ENCODE measurements at places on chromosomes 16 and 17. TPM values are rescaled to one million over a fixed set of nuclear protein-coding genes. Genes with fewer than 3 reads are reported as not detected.

DNA sequence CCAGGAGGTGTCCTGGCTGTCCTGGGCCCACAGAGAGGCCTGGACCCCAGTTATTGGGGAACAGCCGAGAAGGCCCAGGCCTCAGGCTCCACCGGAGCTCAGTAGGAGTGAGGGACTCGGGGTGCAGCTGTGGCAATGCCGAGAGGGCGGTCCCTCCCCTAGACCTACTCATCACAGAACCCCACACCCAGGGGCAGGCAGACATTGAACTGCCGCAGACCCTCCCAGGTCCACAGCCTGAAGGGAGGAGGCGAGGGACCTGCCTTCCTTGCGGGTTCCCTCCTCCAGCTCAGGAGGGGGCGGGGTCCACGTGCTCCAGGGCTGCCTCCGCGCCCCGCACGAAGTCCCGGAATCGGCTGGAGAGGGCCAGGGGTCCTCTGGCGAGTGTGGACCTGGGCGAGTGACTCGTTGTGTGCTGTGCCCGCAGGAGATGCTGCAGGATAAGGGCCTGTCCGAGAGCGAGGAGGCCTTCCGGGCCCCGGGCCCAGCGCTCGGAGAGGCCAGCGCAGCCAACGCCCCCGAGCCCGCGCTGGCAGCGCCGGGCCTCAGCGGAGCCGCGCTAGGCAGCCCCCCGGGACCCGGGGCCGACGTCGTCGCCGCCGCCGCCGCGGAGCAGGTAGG lies 3.9 kb downstream of the TBX4 start:
- no peak overlapping the region for H3K4me3 ChIP-seq
- H3K36me3 ChIP-seq, result no peaks in the 10 kb centered on the region
- H3K27me3 ChIP-seq, result peaks cover 73% of the 10 kb centered on the region

Gene RASL10B
- total RNA-seq, result 0.22 TPM

GRCh38 chr16:88804552-88805339 lies 1.2 kb downstream of the CDT1 start:
- H3K36me3 ChIP-seq, result peaks cover 58% of the 10 kb centered on the region
- H3K4me3 ChIP-seq, result peak overlapping the region; percentile 89
- H3K27ac ChIP-seq, result peak overlapping the region; percentile 86
- H3K27me3 ChIP-seq, result no peaks in the 10 kb centered on the region
- H3K4me1 ChIP-seq, result peaks cover 86% of the 10 kb centered on the region

Gene GPR179
- total RNA-seq, result not detected

Gene IL34
- 0.25 TPM for total RNA-seq

Gene SLC4A1
- total RNA-seq, result 0.84 TPM

- H3K4me3 ChIP-seq, result no peak overlapping the region
- H3K27ac ChIP-seq, result peak overlapping the region; percentile 69
- H3K4me1 ChIP-seq, result peaks cover 67% of the 10 kb centered on the region
- H3K27me3 ChIP-seq, result no peaks in the 10 kb centered on the region
- DNase-seq, result peak; percentile 95
Observed at GRCh38 chr16:89004209-89004831, 27.3 kb upstream of the CBFA2T3 start.

Gene ASIC2
- total RNA-seq, result not detected

GRCh38 chr16:19595043-19595767 lies 39.7 kb downstream of the VPS35L start:
- no peak overlapping the region for H3K4me3 ChIP-seq
- H3K36me3 ChIP-seq, result no peaks in the 10 kb centered on the region
- no peak overlapping the region for H3K27ac ChIP-seq
- no peak for DNase-seq
- no peaks in the 10 kb centered on the region for H3K27me3 ChIP-seq
- H3K4me1 ChIP-seq, result no peaks in the 10 kb centered on the region

DNA sequence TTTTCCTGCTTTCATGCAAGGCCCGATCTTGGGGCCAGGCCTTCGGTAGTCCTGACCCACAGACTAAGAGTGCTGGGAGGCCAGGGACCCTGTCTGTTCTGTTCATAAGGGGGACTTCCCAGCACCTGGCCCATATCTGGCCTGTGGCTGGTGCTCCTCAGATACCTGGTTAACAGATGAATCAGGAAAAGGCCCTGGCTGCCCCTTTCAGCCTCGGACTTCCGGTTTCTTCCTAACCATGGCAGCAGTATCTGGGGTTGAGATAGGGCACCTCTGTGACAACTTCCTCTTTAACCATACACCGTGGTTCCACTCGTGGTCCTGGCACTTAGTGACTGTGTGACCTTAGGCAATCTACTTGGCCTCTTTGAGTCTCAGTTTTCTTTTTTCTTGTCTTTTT lies 18.4 kb downstream of the PLCG2 start:
- H3K27me3 ChIP-seq, result peaks cover 11% of the 10 kb centered on the region
- H3K36me3 ChIP-seq, result no peaks in the 10 kb centered on the region
- H3K27ac ChIP-seq, result no peak overlapping the region
- H3K4me1 ChIP-seq, result no peaks in the 10 kb centered on the region
- H3K4me3 ChIP-seq, result no peak overlapping the region
- no peak for DNase-seq

Gene RPH3AL
- 2.3 TPM for total RNA-seq

Gene RPRML
- 0.16 TPM for total RNA-seq

DNA sequence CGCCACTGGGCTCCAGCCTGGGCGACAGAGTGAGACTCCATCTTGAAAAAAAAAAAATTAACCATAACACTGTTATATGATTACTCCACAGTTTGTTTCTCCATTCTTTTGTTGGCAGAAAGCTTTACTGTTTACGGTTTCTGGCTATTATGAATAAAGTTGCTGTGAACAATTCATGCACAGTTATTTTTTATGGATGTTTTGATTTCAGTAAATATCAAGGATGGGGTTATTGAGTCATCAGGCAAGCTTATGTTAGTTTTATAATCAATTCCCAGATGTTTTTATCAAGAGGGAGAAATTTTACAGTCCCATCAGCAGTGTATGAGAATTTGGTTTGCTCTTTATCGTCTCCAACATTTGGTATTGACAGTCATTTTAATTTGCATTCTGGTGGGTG lies 67.9 kb downstream of the TAOK1 start:
- no peaks in the 10 kb centered on the region for H3K27me3 ChIP-seq
- H3K27ac ChIP-seq, result no peak overlapping the region
- H3K4me3 ChIP-seq, result no peak overlapping the region

DNA sequence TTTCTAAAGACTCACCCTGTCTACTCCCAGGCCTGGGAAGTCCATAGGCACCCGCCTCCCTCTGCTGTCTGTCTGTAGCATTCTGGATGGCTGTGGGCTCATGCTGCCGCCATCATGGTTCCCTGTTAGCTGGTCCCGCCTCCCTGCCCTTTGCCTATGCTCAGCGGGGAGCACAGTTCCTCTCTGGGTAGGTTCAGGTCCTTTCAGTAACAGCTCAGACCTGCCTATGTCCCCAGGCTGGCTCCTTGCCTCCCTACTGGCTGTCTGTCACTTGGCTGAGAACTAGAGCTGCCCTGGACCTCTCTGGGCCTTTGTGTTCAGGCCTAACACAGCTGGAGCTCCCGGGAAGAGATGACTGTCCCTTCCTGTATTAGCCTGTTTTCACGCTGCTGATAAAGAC lies 317.9 kb downstream of the SNX29 start:
- H3K27ac ChIP-seq, result no peak overlapping the region
- DNase-seq, result no peak
- no peaks in the 10 kb centered on the region for H3K27me3 ChIP-seq

- no peaks in the 10 kb centered on the region for H3K36me3 ChIP-seq
- no peaks in the 10 kb centered on the region for H3K27me3 ChIP-seq
- DNase-seq, result no peak
- no peak overlapping the region for H3K4me3 ChIP-seq
- H3K27ac ChIP-seq, result no peak overlapping the region
- H3K4me1 ChIP-seq, result no peaks in the 10 kb centered on the region
Observed at GRCh38 chr17:2931876-2932275, 131.5 kb downstream of the OR1D5 start.

- H3K27me3 ChIP-seq, result peaks cover 4% of the 10 kb centered on the region
- H3K4me3 ChIP-seq, result no peak overlapping the region
- no peak overlapping the region for H3K27ac ChIP-seq
- H3K36me3 ChIP-seq, result no peaks in the 10 kb centered on the region
- no peaks in the 10 kb centered on the region for H3K4me1 ChIP-seq
Observed at GRCh38 chr17:42893359-42893758, 7.2 kb upstream of the G6PC1 start.

- H3K36me3 ChIP-seq, result no peaks in the 10 kb centered on the region
- H3K27me3 ChIP-seq, result peaks cover 6% of the 10 kb centered on the region
- H3K4me1 ChIP-seq, result peaks cover 20% of the 10 kb centered on the region
- peak overlapping the region; percentile 60 for H3K27ac ChIP-seq
Observed at GRCh38 chr16:23148513-23149266, 562 bp downstream of the USP31 start.

GRCh38 chr17:77466140-77466539 lies 325.4 kb downstream of the SEC14L1 start:
- no peaks in the 10 kb centered on the region for H3K27me3 ChIP-seq
- peak overlapping the region; percentile 12 for H3K27ac ChIP-seq
- no peak overlapping the region for H3K4me3 ChIP-seq
- no peak for DNase-seq
- peaks cover 14% of the 10 kb centered on the region for H3K36me3 ChIP-seq

DNA sequence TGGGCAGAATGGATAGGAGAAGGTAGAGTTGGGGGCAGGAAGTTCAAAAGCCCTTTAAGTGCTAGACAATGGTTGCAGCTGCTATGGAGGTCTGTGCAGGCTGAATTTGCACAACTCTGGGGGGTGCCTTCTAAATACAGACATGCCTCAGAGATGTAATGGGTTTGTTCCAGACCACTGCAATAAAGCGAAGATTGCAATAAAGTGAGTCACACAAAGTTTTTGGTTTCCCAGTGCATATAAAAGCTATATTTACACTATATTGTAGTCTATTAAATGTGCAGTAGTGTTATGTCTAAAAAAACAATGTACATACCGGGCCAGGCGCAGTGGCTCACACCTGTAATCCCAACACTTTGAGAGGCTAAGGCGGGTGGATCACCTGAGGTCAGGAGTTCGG lies 60.5 kb upstream of the MYOCD start:
- no peaks in the 10 kb centered on the region for H3K4me1 ChIP-seq
- H3K27ac ChIP-seq, result no peak overlapping the region
- no peaks in the 10 kb centered on the region for H3K36me3 ChIP-seq

DNA sequence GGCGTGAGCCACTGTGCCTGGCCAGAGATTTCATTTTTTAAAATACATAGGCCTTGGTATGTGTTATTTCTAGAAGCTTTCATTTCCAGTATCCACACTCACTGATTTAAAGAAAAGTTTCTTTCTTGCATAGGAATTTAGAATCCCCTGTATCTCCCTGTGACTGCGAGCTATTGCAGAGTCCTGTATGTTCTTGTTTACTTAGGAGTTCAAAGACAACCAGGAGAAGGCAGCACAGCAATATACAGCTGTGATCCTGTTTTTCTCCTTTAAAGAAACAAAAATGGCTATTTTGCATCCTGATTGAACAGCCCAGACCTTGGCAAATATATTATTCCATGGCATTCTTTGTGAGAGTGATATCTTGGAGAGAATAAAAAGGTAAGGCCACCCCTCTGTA lies 185.0 kb upstream of the COX10 start:
- H3K4me1 ChIP-seq, result no peaks in the 10 kb centered on the region
- no peak overlapping the region for H3K4me3 ChIP-seq
- H3K27ac ChIP-seq, result no peak overlapping the region

GRCh38 chr17:2950846-2951245 lies 112.6 kb downstream of the OR1D5 start:
- H3K27ac ChIP-seq, result no peak overlapping the region
- DNase-seq, result no peak
- peaks cover 4% of the 10 kb centered on the region for H3K27me3 ChIP-seq
- no peak overlapping the region for H3K4me3 ChIP-seq
- H3K4me1 ChIP-seq, result no peaks in the 10 kb centered on the region

Gene PLLP
- total RNA-seq, result 0.42 TPM

DNA sequence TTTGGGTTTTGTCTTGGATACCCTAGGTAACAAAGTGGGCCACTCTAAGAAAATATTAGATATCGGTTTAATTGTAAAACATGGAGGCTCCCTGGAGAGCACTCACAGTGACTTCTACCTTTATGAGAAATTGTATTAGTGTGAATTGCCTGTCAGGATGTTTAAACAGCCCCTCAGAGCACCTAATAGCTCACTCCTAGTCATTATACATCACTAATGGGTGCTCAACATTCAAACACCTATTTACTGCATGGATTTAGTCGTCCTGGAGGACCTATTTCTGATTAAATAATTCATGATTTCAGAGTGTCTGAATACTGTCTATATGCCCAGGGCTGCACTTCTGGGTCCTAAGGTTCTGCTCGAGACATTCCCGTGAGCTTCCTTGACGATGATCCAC lies 430.2 kb upstream of the EEF2KMT start:
- no peaks in the 10 kb centered on the region for H3K36me3 ChIP-seq
- H3K27me3 ChIP-seq, result no peaks in the 10 kb centered on the region
- no peak overlapping the region for H3K4me3 ChIP-seq
- no peak overlapping the region for H3K27ac ChIP-seq

DNA sequence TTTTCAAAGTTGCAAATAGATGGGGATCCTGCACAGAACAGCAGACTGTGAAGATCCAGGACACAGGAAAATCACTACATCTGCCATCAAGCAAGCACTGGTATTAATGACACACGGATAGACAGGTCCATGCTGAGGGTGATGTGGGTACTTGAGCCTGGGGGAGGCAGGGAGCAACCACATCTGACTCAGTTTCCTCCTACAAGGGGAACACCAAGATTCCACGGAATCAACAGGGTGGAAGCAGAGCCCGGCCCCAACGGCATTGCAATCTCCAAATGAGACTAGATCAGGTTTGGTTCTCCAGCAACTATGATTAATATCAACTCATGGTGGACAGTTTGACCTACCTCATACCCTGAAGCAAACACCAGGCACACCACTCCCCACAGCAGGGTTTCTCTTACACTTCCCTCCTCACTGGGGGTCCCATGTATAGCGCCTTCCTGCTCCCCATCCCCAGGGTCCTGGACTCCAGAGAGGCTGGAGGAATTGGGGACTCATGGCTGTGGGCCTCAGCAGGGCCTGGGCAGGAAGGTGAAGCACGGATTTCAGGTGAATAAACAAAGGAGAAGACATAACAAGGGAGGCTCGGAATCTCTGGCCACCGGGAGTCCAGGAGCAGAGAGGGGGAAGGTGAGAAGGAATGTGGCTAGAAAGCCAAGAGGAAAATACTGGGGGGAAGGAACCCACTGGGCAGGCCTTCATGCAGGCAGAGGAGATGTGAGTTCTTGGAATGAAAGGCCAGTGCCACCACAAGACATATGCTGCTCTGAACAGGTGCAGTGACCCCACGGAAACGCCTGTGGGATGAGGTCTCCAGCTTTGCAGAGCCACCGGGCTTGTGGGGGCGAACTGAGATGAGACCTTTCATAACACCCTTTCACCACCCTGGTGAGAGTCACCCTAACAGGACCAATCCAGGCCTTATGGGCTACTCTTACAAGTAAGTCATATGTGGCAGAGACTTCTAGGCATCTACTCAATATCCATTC lies 29.5 kb upstream of the PIK3R6 start:
- no peaks in the 10 kb centered on the region for H3K36me3 ChIP-seq
- H3K4me1 ChIP-seq, result no peaks in the 10 kb centered on the region
- 0 out of 3 replicates have a peak, but pooled peaks cover 2% of the 10 kb centered on the region for H3K27me3 ChIP-seq

Gene KCNH6
- total RNA-seq, result not detected

DNA sequence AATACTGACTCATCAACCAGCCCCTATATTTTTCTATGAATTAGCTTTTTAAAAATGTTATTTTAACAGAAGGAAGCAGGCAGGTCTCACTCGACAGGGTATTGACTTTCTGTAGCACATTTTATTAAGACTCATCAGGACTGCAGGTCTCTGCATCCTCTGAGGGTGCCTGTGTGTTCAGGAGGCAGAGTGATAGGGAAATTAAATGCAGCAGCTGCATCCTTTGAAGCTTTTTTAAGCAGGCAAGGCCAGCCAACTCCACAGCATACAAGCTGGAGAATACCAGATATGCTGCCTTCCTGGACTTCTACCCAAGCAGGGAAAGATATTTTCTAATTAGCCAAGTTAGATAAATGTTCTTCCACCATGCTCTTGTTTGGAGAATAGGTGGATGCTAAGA lies 124.9 kb downstream of the WSCD1 start:
- no peak overlapping the region for H3K4me3 ChIP-seq
- no peaks in the 10 kb centered on the region for H3K27me3 ChIP-seq
- H3K27ac ChIP-seq, result no peak overlapping the region
- no peaks in the 10 kb centered on the region for H3K36me3 ChIP-seq

All from K562 (cell line).